HFFc6 (cell line): ENCODE measurements at places on chromosomes 7 and 10.
A peak's percentile ranks its signal among the peaks of the same experiment; 100 is the strongest.

DNA sequence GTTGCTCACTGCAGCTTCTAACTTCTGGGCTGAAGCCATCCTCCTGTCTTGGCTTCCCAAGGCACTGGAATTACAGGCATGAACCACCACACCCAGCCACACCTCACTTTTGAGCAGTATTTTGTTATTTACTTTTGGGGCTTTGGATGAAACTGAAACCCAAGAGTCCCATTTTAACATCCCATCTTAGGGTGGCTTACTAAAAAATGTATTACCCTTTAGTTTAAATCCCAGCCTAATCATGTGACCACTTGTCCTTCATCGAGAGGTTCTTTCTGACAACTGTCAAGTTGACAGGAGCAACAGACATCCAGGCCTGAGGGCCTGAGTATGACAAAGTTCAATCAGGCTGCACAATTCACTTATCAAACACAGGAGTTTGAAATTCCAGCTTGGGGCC is 33.6 kb downstream of the C10orf67 start:
- DNase-seq: no peak

DNA sequence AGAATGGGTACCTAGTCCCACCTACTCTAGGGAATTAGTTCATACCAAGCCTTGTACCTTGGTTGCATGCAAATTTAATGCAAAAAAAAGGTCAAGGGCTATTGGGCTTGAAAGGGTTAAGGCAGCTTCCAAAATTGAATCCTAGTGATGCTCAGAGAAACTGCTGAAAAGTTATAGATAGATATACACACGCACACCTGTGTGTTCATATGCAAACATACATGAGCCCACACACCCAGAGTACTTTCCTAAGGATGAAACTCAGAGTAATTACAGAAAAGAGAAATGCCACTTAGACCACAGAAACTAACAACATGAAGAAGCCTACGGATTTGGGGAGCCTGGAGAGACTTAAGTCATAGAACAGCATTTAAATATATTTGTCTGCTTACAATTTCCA is 1.5 kb downstream of the SLC25A13 start:
- no peak for DNase-seq

DNA sequence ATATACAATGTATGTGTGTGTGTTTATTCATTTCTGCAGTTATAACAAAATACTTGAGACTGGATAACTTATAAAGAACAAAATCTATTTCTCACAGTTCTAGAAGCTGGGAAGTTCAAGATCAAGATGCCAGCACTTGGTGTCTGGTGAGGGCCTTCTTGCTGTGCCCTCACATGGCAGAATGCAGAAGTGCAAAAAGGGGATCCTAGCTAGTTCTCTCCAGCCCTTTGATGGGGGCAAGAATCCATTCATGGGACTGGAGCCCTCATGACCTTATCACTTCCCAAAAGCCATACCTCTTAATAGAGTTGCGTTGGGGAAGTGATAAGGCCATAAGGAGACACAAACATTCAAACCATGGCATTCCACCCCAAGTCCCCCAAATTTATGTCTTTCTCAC is 8.4 kb downstream of the GRB10 start:
- DNase-seq: no peak

- no peak for DNase-seq
Measured at GRCh38 chr10:125442856-125443540, 240.0 kb downstream of the TEX36 start.

- DNase-seq: no peak
Measured at GRCh38 chr10:5560817-5561703, 36.3 kb downstream of the CALML3 start.

- DNase-seq: no peak
Measured at GRCh38 chr10:110860576-110861241, 11.0 kb upstream of the PDCD4 start.

GRCh38 chr7:48847917-48848316 is 76.4 kb upstream of the CDC14C start:
- DNase-seq: no peak

DNA sequence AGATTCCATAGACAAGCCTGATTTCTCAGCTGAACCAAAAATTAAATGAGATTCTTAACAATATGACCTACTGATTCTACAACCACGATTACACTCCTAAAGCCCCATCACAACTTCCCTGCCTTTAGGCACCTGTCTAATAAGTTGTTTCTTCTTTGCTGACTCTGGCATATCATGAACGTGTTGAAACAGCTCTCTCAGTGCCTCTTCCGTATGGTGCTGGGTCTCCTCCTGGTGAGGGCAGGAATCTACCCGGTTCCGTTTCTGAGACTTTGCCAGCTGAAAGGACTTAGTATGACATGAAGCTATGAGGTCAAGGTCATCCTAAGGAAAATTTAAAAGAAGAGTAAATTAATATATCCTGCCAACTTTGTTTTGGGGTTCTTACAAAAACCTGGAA is 48.6 kb downstream of the ARHGAP19 start:
- no peak for DNase-seq

DNA sequence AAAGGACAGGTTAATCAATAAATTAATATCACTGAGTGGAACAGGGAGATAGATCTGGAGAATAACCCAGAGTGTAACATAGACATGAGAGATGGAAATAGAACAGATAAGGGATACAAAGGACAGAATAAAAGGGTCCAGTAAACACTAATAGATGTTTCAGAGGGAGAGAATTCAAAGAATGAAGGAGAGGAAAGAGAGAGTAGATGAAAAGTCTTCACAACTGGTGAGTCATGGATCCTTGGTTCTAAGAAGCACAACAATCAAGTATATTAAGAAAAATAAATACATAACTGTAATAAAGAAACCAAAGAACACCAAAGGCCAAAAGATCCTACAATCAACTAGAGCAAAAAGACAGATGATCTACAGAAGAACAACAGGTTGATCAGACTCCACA is 66.3 kb downstream of the BEND7 start:
- no peak for DNase-seq

- peak; percentile 11 for DNase-seq
Measured at GRCh38 chr7:43533801-43534479, 49.0 kb upstream of the STK17A start.

DNA sequence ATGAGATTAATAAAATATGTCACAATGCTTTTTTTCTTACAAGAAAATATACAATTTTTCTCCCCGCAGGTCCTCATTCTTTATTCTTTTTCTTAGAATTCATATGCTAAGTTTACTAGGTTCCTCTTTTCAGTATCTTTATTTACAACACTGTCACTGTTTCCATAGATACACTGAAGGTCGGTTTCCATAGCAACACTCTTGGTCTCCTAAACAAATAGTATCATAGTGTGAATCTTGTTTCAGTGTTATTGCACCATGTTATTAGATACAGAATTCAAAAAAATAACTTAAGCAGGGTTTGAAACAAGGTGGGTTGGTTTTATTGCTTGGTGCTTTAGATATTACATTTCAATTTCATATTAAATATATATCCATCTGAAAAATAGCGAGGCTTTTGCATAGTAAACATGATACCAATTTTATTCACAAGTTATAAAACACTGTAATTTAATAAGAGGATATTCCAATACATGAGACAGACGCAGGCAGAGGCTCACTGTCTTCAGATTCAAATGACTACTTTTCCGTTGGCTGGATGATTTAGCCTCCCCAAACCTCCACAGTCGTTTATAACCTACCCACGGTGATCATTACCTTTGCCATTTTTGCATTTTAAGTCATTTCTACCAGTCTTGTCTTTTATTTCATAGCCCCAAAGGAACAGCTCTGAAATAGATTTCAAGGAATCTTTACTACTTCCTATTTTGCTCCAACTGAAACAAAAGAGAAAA is 88.9 kb upstream of the KLF6 start:
- peak; percentile 56 for DNase-seq

GRCh38 chr7:47792521-47793121 is 155.6 kb downstream of the PKD1L1 start:
- DNase-seq: peak; percentile 25

GRCh38 chr7:138713191-138713590 is 12.0 kb upstream of the SVOPL start:
- no peak for DNase-seq

- DNase-seq: no peak
Measured at GRCh38 chr7:2029211-2029905, 203.4 kb downstream of the MAD1L1 start.

GRCh38 chr10:71423250-71423649 is 26.5 kb downstream of the CDH23 start:
- no peak for DNase-seq

DNA sequence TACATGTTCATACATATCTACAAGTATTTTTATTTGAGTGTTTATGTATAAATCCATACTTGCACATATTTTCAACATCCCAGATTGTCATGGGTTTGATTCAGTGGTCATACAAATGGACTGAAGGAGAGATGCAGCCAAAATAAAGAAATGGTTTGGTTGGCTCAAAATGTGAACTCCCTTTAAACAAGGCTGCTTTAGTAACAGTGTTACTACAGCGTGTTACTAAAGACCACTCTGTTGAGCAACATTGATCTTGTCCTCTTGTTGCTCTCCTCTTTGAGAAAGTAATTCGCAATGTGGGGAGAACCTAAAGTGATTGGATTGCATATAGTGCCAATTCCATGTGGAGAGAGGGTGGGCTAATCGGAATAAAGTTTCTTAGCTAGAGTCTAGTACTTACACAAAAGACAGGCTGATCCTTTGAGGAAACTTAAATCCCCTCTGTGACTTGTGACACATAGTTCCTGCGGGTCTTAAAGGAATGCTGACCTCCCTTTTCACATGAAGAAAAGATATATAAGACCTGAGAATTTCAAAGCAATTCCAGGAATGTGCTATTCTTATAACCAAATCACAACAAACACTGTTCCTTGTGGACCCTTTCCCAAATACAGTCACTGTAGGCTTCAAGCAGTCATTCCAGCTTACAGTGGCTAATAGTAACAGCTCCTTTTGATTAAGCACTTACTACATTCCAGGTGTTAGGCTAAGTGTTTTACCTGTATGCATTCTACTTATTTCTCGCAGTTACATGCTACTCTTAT is 144.3 kb downstream of the FZD1 start:
- no peak for DNase-seq

GRCh38 chr10:22998091-22998490 is 70.2 kb downstream of the ARMC3 start:
- no peak for DNase-seq

GRCh38 chr10:74871595-74872382 is 45.4 kb downstream of the KAT6B start:
- no peak for DNase-seq

- no peak for DNase-seq
Measured at GRCh38 chr7:114874170-114874569, 47.7 kb upstream of the MDFIC start.

DNA sequence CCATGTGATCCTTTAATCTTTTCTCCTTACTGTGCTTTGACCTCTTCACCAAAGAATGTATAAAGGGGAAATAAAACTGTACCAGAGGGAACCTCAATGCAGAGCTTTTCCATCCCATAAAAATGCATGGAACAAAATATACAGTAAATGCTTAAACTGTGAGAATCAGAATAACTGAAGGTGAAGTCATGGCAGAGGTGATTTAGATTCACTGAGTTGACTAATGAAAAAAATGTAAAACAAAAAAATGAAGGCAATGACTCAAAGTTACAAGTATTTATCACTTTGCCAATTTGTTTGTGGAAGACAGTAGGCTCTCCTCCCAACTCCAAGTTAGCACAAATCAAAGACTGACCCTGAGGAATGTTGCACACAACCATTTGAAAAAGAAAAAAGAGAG is 1331.6 kb upstream of the SORCS1 start:
- peak; percentile 33 for DNase-seq

DNA sequence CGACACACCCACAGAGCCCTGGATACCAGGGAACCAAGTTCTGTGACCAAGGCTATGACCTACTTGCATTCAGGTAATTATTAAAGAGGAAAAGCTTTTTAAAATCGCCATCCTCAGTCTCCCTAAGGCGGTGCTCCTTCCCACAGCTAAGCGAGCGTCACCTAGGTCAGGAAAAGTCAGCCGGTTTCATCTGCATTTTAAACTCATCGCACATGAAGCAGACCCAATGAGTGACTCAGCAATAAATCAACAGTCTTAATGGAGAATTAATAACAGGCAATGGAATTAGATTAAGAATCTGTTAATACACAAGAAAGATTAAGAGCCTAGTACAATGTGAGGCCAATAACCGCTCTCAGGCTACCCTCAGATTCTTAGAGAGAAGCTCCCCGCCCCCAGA is 59.2 kb downstream of the HSPA12A start:
- DNase-seq: no peak

GRCh38 chr10:26550774-26551526 is 112.8 kb downstream of the APBB1IP start:
- peak; percentile 3 for DNase-seq

DNA sequence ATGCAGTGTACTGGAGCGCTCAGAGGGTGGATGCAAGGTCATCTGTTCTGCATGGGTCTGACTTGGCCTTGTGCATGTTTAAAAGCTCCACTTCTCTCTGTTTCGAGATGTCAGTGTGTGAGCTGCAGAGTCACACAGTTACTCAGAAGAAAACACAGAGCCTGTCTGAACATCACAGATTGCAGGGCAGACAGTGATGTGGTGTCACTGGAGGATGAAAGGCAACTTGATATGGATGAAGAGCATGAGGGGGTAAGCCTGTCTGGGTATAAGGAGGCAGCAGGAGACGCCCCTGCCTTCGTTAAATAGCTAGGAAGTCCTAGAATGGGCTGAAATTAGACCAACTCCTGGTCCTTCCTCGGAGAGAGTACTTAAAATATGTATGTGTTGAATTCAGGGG is 67.5 kb upstream of the LRRC18 start:
- no peak for DNase-seq

GRCh38 chr7:155228459-155228845 is 69.2 kb upstream of the INSIG1 start:
- no peak for DNase-seq

DNA sequence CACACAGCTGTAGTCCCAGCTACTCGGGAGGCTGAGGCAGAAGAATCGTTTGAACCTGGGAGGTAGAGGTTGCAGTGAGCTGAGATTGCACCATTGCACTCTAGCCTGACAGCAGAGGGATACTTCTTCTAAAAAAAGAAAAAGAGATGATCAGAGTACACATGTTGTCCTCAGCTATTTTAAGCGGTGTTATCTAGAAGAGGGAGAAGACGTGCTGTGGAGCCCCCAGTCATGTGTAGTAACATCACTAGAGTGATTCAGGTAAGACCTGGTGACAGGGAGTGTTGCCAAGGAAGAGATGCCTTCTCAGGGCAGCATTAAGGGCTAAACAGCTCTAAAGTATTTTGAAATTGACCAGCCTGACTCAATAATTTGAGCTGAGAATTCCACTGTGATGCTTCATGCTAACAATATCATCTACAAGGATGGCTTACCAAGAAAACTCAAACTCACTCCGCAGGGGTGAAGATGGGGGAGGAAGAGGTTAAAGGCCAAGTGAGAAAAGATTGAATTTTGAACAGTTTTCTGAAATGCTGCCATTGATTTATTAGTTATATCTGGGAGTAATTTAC is 97.4 kb downstream of the KLF6 start:
- DNase-seq: no peak

DNA sequence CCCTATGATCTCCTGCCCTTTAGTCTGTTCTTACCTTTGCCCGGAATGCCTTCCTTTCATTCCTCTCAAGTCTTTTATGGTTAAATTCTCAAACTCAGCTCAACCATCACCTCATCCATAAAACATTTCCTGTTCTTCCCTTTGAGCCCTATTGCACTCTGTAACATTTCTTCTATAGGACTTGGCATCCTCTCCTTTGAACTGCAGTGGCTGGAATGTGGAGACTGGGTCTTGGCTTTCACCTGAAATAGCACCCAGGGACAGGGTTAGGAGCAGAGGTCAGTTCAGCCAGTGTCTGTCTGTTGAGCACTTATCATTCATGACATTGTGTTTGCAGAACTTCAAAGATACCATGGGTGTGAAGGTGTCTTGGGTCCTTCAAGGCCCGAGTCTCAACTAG is 7.2 kb downstream of the NFE2L3 start:
- peak; percentile 4 for DNase-seq
